ENCODE measurements at places on chromosomes 1 and 21. TPM values are rescaled to one million over a fixed set of nuclear protein-coding genes. Genes with fewer than 3 reads are reported as not detected.

DNA sequence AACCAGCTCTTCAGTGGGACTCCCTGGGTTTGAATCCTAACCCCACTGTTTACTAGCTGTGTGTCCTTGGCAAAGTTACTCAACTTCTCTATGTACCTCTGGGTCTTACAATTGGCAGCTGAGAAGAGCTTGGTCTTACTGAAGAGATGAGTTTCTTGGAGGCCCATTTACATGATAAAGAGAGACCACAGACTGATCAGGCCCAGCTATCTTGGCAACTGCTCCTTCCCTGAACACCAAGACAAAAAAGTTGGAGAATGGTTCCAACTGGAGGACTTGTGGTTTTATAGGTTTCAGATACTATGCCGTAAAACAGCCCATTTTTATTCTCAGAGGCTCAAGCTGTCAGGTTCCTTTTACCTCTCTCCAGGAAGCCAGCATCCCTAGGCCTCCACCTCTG is 24.8 kb upstream of the CNIH3 start:
- no peaks in the 10 kb centered on the region for H3K27me3 ChIP-seq
- no peak for DNase-seq
- H3K36me3 ChIP-seq: peaks cover 7% of the 10 kb centered on the region
- H3K4me1 ChIP-seq: peaks cover 2% of the 10 kb centered on the region
- H3K4me3 ChIP-seq: no peak overlapping the region

Gene MACO1
- total RNA-seq: 20.9 TPM

- peaks cover 77% of the 10 kb centered on the region for H3K4me1 ChIP-seq
- no peak for DNase-seq
- peak overlapping the region; percentile 62 for H3K27ac ChIP-seq
- H3K27me3 ChIP-seq: peaks cover 41% of the 10 kb centered on the region
- no peak overlapping the region for H3K4me3 ChIP-seq
Measured at GRCh38 chr1:117662667-117663066, 56.8 kb downstream of the TENT5C start.

Gene TARS2
- total RNA-seq: 46.2 TPM

Gene GBP6
- total RNA-seq: 0.38 TPM

GRCh38 chr1:167059045-167059808 is 30.9 kb downstream of the GPA33 start:
- H3K4me3 ChIP-seq: no peak overlapping the region
- peaks cover 9% of the 10 kb centered on the region for H3K4me1 ChIP-seq
- H3K36me3 ChIP-seq: no peaks in the 10 kb centered on the region
- peak; percentile 57 for DNase-seq

DNA sequence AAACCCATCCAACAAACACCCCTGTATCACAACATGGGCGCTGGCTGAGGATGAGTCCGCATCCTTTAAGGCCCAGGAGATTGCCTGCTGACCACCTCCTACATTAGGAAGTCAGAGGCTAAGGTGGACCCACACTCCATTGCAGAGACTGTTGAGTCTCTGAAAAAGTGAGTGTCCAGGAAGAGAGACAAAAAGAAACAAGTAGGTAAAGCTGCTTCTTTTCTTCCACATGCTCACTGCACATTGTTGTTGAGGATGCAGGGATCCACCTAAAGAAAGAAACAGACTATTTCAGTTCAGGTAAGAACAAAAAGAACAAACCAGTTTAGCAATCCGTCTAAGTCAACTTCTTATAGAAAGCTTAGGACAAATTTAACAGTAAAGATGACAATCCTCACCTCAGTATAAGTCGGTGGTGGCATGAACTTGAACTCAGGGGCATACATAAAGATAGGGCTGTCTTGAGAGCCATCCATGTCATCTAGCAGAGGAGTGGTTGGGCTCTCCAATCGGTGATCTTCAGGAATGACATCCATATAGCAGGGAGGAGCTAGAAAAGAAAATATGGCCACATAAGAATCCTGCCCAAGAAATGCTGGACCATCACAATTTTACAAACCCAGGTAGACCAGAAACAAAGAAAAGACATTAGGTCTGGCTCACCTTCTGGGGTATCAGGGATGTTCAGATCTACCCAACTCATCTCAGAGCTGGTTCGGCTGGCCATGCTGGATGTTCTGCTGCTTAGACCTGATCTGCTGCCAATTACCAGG is 2.6 kb downstream of the TXNIP start:
- H3K4me1 ChIP-seq: peaks cover 68% of the 10 kb centered on the region
- H3K4me3 ChIP-seq: peak overlapping the region; percentile 95

- no peak overlapping the region for H3K27ac ChIP-seq
- no peaks in the 10 kb centered on the region for H3K36me3 ChIP-seq
- H3K4me3 ChIP-seq: no peak overlapping the region
- no peak for DNase-seq
- no peaks in the 10 kb centered on the region for H3K4me1 ChIP-seq
Measured at GRCh38 chr1:179448437-179449149, 82.8 kb downstream of the AXDND1 start.

Gene C1orf216
- 14.7 TPM for total RNA-seq

GRCh38 chr1:75276385-75276784 is 142.2 kb downstream of the LHX8 start:
- H3K27ac ChIP-seq: no peak overlapping the region
- no peaks in the 10 kb centered on the region for H3K36me3 ChIP-seq
- H3K27me3 ChIP-seq: no peaks in the 10 kb centered on the region
- no peaks in the 10 kb centered on the region for H3K4me1 ChIP-seq

GRCh38 chr1:187244623-187245022 is 415.9 kb downstream of the PLA2G4A start:
- no peaks in the 10 kb centered on the region for H3K4me1 ChIP-seq
- no peaks in the 10 kb centered on the region for H3K36me3 ChIP-seq
- DNase-seq: no peak
- H3K4me3 ChIP-seq: no peak overlapping the region

GRCh38 chr1:55885619-55886018 is 670.5 kb upstream of the USP24 start:
- no peak for DNase-seq
- H3K27ac ChIP-seq: no peak overlapping the region
- H3K36me3 ChIP-seq: no peaks in the 10 kb centered on the region
- no peaks in the 10 kb centered on the region for H3K4me1 ChIP-seq
- H3K27me3 ChIP-seq: no peaks in the 10 kb centered on the region
- H3K4me3 ChIP-seq: no peak overlapping the region

Gene CD164L2
- not detected for total RNA-seq

Gene IFFO2
- 21.4 TPM for total RNA-seq

- H3K4me3 ChIP-seq: peak overlapping the region; percentile 87
- peaks cover 39% of the 10 kb centered on the region for H3K4me1 ChIP-seq
- DNase-seq: peak; percentile 56
- peak overlapping the region; percentile 95 for H3K27ac ChIP-seq
Measured at GRCh38 chr21:37257511-37257966, 9.6 kb downstream of the VPS26C start.

Gene VASH2
- 0.22 TPM for total RNA-seq

Data from activated naive CD8-positive, alpha-beta T cell treated with anti-CD3 and anti-CD28 coated beads for 36 hours (primary cell).